ENCODE measurements at places on chromosomes 6 and 20.
A peak's percentile ranks its signal among the peaks of the same experiment; 100 is the strongest.

DNA sequence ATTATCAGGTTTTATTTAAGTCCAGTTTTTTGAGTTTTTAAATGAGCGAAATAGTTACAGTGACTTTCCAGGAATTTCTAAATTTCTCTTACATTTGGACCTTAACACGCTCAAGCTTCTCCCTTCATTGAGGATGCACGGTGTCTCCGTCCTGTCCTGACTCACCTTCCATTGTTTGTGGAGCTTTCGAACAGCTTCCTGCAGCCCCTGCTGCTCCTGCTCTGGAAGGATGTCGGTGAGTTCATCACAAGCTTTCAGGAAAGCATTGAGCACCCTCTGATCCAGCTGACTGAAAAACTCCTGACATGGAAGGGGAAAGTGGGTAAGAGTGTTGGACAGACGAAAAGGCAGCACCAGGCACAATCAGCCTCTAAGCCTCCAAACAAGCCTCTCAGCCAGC, 183.7 kb downstream of the SYNE1 start:
- no peak for DNase-seq

GRCh38 chr6:13600036-13600435, 15.1 kb upstream of the NOL7 start:
- no peak for DNase-seq

DNA sequence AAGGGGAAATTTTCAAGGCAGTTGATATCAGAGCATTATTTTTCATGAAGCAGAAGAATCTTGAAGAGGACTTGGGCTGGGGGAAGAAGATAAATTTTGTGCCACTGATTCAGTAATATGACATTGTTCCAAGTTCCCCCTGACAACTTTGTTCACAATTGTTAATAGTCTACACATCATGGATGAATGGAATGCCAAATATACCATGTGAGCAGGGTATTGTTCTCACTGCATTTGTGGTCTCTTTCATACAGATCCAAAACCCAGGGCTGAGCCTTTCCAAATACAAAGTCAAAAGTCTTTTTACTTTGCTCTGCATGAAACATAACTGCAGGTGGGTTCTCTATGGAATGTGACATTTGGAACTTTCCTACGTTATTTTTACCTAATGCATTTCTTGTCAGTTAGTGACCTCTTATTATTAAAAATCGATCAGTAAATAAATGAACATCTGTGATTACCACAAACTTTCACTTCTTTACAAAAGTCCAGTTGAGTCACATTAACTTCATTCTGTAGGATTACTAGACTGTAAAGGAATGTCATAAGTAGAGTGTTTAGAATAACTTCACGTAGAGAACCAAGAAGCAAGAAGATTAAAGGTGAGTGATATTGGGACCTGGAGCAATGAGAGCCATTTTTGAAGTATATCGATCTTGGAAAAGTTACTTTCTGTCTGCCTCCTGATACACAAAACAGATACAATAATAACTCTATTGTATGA, 100.9 kb downstream of the RCAN2 start:
- DNase-seq: peak; percentile 83

GRCh38 chr20:59620860-59621505, 16.6 kb downstream of the PHACTR3 start:
- DNase-seq: no peak

GRCh38 chr20:57814529-57814928, 104.7 kb upstream of the PMEPA1 start:
- DNase-seq: no peak

All from hippocampal formation (tissue), 2 donors.